Stimulated activated CD4-positive, alpha-beta T cell treated with anti-CD3 and anti-CD28 coated beads, Interleukin-2, amount 100 ng/mL, for 24 hours (primary cell): ENCODE measurements at places on chromosomes 7 and 10.
A peak's percentile ranks its signal among the peaks of the same experiment; 100 is the strongest.

GRCh38 chr10:97768322-97769315 is 3.2 kb downstream of the SFRP5 start:
- no peak for DNase-seq

GRCh38 chr7:135403302-135403701 is 106.6 kb downstream of the CNOT4 start:
- no peak for DNase-seq

DNA sequence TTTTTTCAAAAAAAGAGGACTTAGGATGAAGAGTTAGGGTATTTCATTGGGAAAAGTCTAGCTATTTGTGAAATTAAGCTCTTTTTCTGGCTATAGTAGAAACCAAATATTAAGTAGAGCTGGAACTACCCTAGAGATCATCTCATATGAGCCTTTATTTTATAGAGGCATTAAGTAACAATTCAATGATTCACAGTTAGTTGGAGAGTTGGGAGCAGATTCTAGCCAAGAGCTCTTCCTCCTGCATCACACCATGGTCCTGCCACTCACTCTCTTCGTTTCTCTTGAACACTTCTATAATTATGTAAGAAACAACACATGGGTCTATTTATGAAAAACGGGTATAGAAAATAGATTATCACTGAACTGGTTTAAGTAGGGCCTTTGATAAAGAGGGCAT is 76.1 kb upstream of the ANK3 start:
- no peak for DNase-seq

DNA sequence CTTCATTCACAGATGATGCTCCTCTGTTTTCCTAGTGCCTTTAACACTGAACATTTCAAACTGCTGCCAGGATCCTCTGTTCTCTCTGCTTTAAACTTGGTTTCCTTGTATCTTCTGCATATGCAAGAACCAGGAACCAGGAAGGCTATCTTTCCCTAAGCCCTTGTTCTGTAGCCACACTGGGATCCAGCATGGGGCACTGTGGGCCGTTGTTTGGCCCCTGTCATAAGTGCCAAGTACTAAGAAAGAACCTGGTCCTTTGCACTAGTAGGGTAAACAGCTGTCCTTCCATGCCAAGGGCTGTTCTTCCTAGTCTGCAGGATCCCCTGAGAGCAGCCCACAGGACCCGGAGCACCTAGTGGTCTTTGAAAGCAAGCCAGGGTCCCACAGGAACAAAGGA is 49.0 kb upstream of the TRIM8 start:
- DNase-seq: no peak

DNA sequence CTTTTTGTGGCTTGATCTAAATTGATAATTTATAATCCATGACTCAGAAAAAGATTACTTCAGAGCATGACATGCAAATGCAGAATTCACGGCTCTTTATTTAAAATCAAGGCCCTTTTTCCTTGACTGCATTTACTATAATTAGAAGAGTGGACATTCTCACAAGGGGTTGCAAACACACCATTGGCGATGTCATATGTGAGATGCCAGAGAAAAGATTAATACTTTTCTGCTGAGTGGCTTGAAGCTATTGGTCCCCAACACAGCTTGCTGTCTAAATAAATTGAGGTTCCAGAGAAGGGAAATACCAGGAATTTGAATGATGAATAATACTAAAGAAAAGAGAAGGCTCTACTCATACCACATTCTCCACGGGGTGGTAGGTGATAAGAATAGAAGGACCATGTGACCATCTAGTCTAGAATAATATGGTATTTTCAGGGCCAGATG is 78.7 kb upstream of the ARID5B start:
- DNase-seq: no peak

- DNase-seq: no peak
These were observed 20.3 kb upstream of the ETV1 start for GRCh38 chr7:14009453-14010418.

GRCh38 chr10:92880233-92880861 is 32.0 kb downstream of the EXOC6 start:
- DNase-seq: no peak

- DNase-seq: no peak
These were observed 245.0 kb upstream of the SORCS1 start for GRCh38 chr10:107409522-107409921.

DNA sequence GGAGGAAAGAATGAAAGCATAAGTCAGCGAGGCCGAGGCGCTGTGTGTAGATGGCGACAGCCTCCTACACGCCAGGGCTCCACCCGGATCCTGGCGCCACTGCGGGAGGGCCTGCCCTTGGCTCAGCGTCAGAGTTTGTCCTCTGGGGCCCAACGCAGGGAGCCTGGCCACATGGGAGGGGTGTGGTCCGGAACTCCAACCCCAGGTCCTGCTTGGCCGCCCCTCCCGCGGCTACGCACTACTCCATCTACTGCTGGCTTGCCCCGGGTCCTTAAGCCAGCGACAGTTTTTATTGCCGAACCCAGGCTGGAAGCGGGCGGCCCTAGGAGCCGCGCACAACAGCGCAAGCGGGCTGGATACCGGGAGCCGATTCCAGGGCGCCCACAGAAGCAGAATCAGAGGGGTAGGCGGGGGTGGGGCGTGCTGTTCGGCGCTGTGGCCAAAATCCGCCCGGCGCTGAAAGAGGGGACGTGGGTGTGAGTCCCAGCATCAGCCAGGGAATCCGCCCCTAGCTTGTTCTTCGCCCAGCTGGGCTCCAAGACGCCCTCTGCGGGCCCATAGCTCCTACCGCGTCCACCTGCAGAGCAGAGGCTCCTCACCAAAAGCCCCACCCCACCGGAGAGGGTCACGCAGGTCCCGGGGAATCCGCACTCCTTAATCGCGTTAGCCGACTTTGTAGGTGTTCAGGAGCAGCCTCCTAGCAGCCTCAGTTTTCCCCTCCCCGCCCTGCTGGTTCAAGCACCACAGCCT is 4.5 kb downstream of the KAZALD1 start:
- DNase-seq: peak; percentile 41

DNA sequence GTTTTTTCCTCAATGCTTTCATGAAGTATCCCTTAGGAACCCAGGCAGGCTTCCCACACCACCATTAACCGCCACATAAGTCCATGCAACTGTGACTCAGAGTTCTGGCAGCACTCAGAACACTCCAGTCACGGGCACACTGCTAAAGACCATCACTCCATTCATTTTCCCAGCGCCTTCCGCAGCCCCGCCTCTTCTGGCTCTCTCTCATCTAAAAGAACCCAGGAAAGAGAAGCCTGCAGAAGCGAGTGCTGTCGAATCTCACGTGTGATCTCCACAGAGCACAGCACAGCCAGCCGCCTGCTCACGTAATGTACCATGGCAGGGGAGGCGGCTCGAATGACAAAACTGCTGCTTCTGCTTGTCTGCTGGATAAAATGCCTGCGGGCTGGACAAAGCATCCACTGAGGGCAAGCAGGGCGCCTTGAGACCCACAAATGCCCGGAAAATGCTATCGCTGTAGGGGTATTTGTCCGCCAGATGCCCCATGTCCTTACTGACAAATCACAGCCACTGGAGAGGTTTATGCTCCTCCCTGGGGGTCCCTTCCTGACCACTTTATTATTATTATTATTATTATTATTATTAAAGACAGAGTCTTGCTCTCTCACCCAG is 1.8 kb downstream of the PSMG3 start:
- DNase-seq: no peak

DNA sequence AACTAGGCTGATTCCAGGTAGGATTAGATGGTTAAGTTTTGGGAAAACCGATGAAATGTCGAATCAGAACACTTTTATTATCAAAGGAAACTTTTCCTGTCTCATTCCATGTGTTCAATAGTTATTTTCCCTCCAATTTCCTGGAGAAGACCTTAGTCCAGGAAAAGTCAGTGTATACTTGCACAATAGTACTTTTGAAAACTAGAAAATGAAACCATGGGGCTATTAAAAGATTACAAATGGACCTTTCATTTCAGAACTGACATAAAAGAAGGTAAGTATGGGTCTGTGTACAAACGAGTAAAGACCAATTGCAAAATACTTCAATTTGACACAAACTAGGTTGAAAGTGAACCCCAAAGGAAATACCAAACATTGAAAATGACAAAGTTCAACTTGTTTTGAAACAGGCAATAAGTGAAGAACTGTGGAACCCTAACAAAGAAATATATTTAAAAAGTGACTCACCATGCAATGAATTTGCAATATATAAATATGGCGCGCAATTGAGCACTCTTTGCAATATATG is 2.1 kb downstream of the AVPI1 start:
- no peak for DNase-seq

- no peak for DNase-seq
These were observed 337.5 kb upstream of the KCND2 start for GRCh38 chr7:119935418-119936025.

DNA sequence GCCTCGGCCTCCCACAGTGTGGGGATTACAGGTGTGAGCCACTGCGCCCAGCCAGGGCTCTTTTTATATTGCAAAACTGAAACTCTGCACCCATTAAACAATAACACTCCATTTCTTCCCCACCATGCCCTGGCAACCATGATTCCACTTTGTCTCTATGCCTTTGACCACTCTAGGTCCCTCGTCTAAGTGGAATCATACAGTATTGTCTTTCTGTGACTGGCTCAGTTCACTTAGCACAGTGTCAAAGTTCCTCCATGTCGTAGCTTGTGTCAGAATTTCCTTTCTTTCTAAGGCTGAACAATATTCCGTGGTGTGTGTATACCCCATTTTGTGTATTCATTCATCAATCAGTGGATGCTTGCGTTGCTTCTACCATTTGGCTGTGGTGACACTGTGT is 46.2 kb downstream of the CUX1 start:
- DNase-seq: no peak

GRCh38 chr10:13453896-13454295 is 74.9 kb downstream of the BEND7 start:
- DNase-seq: peak; percentile 32

DNA sequence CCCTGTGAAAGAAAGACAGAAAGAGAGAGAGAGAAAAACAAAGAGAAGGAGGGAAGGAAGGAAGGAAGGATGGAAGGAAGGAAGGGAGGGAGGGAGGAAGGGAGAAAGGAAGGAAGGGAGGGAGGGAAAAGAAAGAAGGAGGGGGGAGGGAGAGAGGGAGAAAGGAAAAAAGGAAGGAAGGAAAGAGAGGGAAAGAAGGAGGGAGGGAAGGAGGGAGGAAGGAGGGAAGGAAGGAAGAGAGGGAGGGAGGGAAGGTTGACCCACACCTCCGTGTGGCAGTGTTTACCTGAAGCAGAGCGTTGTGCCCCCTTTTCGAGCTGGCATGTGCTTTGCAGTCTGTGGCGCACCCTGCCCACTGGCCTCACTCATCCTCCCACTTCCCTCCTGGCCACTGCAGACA is 12.3 kb upstream of the MPP7 start:
- no peak for DNase-seq

DNA sequence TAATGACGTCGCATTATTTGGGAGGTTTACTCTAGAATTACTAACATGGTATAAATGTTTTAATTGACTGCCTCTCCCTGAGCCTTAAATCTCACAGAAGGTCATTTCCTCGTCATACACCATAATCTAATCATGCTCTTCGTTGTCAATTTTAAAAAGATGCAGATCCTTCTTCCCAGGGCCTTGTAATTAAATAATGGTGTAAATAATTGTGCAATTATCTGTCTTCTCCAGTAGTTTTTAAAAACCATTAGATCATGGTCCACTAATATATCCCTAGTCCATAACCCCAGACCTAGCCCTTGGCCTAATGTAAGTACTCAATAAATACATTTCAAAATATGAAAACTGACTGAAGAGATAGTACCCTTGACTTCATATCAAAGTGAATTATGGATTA is 181.5 kb upstream of the GNAI1 start:
- DNase-seq: no peak

- peak; percentile 61 for DNase-seq
These were observed 78.3 kb downstream of the ST8SIA6 start for GRCh38 chr10:17375936-17376584.

- no peak for DNase-seq
These were observed 373.0 kb downstream of the CCSER2 start for GRCh38 chr10:84701370-84701720.

GRCh38 chr7:86913709-86914108 is 145.7 kb downstream of the ELAPOR2 start:
- DNase-seq: no peak
